Non-pigmented ciliary epithelial cell (primary cell): ENCODE measurements at places on chromosomes 7 and 10.

DNA sequence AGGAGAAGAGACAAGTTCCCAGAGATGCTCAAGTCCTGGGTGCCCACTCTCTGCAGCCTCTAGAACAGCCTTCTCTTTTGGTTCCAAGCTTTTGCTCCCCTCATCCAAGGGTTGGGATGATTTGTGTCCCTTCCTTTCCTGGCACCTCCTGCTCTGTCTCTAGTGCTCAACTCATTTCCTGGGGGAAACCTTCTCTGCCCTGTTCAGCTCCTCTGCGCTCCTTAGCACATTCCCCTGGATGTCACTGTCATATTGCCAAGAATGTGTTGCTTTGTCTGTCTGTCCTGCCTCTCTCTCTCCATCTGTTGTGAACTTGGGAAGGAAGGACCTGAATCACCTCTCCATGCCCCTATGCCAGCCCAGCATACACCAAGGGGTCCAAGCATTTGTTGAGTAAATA lies 5.1 kb upstream of the LBX1 start:
- no peak for DNase-seq

DNA sequence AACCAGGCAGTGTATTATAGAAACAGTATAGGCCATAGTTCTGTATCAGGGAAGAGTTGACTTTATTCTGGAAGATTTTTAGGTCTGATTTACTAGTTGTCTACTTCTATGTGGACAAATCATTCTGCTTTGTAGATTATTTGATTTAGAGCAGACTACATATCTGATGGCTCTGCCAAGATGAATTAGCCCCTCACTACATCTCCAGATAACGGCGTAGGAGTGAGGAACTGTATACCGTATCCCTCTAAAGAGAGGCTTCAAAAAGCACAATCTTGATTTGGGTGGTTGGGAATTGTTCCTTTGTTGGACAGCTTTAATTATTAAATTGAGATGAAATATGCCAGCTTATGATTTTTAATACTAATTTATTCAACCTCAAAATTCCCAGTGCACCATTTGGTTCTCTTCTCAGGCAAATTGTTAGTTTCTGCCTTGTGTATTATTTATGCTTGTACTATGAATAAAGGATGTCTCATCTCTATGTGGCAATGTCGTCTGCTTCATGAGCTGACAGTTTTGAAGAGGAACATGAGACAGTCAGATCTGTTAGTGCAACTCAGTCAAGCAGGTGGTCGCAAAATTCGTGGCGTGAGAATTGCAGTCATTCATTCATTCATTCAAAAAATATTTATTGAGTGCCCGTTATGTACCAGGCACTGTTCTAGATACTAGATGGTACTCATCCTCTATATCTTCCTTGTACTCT lies 422.8 kb downstream of the EXOC4 start:
- DNase-seq, result no peak

DNA sequence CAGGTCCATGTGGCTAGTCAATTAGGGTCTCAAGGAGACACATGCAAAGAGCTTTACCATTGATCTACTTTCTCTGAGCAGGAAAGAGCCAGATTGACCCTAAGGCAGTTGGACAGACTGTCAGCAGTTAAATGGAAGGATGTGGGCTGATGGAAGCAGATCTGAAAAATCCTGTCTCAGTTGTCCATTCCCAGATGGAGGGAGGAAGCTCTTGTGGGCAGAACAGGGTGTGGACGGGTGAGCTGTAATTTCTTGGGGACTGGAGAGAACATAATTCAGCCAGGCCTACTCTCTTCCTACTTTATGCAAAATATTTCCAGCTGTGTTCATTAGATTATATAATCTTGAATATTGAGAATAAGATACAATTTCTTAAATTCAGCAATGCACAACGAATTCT lies 163.6 kb downstream of the GNAT3 start:
- DNase-seq, result no peak

DNA sequence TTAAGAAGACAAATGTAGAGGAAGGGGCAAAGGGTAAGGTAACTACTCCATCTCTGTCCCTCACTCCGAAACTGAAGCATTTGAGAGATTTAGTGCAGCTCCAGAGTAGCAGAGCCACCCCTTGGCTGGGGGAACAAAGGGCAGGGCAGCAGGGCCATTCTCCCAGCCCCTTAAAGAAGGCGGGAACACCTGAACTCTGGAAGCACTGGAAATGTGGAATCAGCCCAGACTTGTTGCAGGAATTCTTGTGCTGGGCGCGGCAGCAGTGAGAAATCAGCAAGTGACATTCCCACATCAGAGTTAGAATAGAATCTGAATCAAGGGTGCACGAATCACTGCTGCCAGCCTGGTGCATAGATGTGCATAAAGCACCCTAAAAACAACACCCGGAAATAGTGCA lies 34.4 kb upstream of the GRM8 start:
- no peak for DNase-seq

GRCh38 chr7:114660126-114660486 lies 245.5 kb downstream of the FOXP2 start:
- DNase-seq, result no peak

DNA sequence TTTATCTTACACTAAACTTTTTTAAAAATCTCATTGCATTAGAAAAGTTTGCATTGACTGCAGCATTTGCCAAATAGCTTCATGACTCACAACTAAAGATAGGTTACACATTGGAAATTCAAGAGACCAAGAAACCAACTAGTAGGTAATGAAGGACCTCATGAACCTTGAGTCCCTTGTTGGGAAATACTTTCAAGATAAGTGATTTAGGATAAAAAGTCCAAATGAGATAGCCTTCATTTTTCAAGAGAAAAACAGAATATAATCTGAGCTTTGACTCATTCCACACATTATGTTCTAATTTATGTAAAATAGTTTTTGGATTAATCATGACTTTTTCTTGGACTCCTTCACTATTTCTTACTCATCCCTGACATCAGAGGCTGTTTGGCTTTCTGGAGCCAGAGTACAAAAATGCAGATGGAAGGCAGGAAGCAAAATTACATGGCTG lies 13.1 kb upstream of the LIPF start:
- peak; percentile 70 for DNase-seq

GRCh38 chr7:134016223-134016941 lies 110.8 kb upstream of the LRGUK start:
- DNase-seq, result no peak

- DNase-seq, result no peak
These were observed 1067.6 kb upstream of the CELF2 start for GRCh38 chr10:9950070-9950469.

DNA sequence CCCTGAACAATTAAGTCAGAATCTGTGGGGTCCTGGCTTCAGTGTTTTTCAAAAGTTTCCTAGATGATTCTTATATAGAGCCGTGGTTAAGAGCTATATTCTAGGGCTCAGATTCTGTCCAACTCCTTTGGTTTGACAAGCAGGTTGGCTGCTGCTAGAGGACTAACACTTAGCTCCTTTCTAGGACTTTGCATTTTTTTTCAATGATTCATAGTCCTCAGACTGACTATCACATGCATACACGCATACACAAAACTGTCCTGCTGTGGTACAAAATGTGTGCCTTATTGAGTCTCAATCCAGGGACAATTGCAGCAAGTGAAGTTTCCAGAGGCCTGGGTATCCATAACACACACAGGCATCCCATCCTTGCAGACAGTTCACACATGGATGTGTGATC lies 392.0 kb downstream of the NRG3 start:
- DNase-seq, result no peak

GRCh38 chr10:33335801-33336581 lies 1.5 kb upstream of the NRP1 start:
- DNase-seq, result no peak

GRCh38 chr10:107164992-107165391 lies 486 bp upstream of the SORCS1 start:
- DNase-seq, result no peak

DNA sequence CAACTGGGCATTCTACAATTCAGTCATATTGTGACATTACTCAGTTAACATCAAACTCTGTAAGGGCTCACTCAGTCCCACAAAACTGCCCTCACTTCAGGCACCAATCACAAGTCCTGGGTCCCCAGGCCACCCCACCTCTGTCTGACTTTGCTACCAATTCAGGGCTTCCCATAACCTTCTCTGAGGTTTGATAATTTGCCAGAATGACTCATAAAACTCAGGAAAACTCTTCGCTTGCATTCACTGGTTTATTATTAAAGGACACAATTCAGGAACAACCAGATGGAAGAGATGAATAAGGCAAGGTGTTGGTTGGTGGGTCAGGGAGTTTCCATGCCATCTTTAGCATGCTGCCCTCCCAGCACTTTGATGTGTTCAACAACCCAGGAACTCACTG lies 41.3 kb downstream of the AVL9 start:
- peak; percentile 30 for DNase-seq

- DNase-seq, result no peak
These were observed 34.0 kb upstream of the TMEM273 start for GRCh38 chr10:49222170-49222569.

- DNase-seq, result peak; percentile 35
These were observed 1.5 kb upstream of the C10orf95 start for GRCh38 chr10:102452672-102453340.

DNA sequence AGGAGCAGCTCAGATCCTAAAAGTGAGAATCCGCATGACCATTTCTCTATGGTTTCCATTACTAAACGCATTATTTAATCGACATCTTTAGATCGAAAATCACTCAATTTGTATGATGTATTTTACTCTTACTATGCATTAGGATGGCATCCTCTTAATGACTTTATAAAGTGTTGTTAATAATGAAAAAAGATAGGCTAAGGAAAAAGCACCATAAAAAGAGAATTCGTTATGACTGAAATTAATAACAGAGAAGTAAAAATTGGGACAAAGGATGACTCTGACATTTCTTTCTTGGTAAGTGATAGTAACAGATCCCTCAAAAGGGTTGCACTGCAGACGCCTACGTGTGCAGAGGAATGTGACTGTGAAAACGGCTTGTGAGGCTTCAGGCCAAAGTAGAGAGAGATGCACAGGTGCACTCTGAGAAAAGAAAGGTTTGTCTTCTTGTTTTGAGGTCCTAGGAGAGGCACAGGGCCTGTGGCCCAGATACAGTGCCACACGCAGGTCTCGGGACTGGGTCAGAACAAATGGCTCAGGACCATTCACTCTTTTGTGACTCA lies 23.0 kb upstream of the RBM33 start:
- no peak for DNase-seq
